ENCODE measurements at places on chromosomes 12 and 14.

DNA sequence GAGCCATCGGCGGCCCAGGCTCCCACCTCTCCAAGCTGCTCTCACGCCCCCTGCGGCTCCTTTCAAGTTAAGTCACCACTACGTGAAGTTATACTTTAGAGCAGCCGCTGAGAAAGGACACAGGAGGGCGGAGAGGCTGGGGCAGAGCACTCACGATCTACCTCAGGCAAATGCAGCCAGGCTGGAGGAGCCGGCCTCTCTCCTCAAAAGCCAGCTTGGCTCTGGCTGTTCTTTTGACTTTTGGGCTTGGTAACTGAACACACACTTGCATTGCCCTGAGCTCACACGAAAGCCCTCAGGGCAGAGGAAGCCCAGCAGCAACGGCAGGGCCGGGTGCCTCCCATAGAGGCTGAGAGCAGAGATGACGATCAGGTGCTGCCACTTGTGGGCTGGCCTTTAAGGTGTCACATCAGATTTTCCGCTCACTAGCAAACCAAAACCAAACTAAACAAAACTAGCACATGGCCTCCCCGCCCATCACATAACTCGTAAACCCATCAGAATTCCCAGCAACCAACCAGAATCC, 75.2 kb downstream of the PITPNM2 start:
- DNase-seq, result no peak

DNA sequence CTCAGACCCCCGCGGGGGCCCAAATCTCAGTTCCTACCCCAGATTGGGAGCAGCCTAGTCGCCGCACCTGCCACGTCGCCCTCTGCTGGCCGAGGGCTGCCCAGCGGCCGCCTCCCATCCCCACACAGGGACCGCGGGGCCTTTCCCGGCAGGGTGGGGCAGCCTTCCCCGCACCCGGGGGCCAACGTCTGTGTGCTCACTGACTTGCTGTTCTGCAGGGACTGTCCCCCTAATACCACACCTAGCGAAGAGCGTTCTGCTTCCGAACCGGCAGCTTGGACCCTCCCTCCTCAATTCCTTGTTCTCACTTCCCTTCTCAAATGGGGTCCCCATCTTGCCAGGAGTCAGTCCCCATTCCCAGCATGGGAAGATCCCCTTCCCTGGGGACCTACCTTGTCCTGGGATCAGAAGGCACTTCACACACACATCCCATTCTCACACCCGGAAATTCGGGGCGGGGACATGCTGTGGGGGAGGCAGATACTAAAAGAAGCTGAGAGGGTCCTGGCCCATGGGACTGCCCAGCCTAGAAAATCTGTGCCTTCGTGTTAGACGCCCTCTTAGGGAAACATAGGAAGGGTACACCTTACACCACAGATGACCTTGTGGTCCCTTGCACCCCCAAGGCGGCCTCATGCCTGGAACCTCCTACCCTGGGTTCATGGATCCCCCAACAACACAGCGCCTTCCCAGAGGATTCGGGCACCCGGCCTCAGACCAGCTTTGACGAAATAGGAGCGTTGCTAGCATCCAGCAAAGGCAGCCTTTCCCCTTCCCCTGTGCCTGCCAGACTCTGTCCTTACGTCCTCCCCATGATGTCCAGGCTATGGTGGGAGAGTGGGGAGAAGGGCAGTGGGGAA, 16.4 kb downstream of the ACVRL1 start:
- no peak for DNase-seq

- no peak for DNase-seq
Measured at GRCh38 chr12:85182699-85183098, 97.3 kb upstream of the ALX1 start.

DNA sequence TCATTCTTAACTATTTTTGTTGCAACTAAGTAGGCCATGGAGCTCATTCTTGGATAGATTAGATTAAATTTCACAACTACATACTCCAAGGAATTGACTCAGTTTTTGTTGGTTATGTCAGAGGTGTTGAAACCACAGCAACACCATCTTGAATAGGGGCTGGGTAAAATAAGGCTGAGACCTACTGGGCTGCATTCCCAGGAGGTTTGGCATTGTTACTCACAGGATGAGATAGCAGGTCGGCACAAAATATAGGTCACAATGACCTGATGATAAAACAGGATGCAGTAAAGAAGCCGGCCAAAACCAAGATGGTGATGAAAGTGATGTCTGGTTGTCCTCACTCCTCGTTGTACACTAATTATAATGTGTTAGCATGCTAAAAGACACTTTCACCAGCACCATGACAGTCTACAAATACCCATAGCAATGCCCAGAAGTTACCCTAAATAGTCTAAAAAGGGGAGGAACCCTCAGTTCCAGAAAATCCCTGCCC, 20.9 kb downstream of the DMAC2L start:
- DNase-seq, result no peak

DNA sequence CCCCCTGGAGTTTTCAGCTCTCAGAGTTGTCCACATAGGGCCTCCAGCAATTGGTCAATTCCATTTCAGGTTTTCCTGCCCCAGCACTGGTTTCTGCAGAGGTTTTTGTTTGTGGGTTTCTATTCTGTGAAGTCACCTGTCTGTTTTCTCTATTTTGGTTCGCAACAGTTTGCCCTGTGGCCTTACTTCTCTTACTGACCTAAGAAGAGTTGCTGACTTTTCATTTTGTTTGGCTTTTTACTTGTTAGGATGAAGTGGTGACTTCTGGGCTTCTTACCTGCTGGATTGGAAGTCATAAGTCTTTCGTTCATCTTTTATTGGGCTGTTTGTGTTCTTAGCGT, 196.4 kb upstream of the PARP11 start:
- no peak for DNase-seq

- no peak for DNase-seq
Measured at GRCh38 chr12:57607958-57608663, 3.1 kb upstream of the ARHGEF25 start.

- no peak for DNase-seq
Measured at GRCh38 chr14:22159957-22160356, 429.1 kb downstream of the DAD1 start.

DNA sequence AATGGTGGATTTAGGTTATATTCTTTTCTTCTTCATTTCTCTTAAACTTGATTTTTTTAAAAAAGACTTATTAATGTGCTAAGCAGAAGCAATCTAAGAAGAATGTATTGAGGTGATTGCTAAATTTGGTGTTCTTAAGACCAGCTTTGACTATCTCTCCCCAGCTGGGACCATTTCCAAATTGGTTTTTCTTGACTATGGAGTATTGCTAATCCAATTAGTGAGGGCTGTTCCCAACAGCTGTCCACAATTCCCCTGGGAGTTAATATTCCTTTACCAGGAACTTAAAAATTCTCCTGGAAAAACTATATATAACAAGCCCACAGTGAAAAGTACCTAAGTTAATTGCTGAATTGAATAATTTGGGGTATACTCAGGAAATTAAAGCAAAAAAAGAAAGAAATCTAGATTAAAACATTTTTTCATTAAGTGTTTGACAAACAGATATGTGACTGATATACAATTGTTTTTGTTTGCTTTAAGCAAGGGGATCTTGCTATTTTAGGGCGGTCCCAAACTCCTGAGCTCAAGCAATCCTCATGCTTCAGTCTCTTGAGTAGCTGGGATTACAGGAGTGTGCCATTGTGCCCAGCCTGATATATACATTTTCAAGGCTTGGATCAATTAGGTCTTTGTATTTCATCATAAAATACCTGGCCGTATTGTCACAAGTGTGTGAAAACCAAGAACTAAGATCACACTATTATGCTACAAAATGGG, 105.0 kb downstream of the FAR2 start:
- DNase-seq, result no peak

DNA sequence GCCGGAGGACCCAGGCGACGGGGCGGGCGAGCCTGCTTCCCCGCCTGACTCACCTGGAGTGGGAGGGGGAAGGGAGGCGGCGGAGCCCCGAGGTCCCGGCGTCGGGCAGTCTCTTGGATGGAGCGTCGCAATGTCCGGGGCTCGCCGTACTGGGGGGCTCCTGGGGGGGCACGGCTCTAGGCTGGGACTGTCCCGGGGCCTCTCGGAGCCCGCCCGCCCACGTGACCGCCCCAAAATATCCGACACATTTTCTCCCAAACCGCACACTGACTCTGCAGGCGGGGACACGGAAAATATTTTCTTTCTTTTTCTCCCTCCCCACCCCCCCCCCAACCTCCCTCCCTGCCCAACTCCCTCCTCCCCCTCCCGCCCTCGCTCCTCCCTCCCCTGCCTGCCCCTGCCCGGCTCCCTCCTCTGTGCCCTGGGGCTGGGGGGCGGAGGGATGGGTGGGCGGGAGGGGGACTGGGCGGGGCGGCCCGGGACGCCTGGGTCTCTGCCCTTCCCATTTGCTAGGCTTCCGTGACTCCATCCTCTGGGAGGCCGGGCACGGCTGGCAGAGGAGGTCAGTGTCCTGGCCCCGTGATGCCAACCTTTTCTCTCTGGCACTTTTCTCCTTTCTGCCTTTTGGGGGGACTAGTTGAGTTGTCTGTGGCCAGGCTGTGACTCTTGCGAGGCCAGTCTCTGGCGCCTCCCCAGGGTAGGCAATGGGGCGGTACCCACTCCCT, at the start of gene RARG:
TSS of gene RARG (minus strand) at position 289 of the 725 bp plus-strand sequence. CDS start 4,664 bp downstream, outside the sequence.
- DNase-seq, result no peak

DNA sequence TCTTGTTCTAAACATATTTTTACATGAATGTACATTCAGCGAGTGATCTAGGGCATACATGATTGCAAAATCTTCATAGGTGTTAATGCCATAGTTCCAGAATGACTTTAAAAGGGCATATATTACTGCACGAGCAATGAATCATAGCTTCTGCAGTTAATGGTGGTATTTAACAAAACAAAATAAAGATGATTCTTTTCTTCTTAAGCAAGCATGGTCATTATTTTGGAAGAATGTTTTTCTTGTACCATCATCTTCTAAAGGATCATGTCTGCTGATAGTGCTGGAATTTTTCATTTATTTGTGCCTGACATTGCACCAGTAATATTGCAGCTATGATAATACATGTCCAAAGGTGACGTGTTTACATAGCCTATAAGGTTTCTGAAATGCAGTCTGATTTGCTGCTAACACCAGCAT, 388.6 kb downstream of the CCDC91 start:
- no peak for DNase-seq

DNA sequence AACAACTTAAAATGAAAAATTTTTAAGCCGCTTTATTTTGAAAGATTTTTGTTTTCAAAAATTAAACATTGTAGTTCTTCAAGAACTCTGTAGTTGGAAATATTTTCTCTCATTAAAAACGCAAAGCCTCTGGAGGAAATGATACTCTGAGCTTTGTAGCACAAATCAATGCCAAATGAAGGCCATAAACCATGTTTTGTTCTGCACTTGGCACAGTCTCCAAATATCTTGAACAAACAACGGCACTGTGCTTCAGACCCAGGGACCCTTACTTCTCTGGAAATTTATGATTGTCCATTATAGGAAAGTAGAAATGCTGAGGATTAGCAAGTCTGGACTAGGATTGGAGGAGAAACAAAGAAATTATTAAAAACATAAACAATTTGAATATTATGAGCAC, 160.8 kb upstream of the BMP4 start:
- DNase-seq, result no peak

DNA sequence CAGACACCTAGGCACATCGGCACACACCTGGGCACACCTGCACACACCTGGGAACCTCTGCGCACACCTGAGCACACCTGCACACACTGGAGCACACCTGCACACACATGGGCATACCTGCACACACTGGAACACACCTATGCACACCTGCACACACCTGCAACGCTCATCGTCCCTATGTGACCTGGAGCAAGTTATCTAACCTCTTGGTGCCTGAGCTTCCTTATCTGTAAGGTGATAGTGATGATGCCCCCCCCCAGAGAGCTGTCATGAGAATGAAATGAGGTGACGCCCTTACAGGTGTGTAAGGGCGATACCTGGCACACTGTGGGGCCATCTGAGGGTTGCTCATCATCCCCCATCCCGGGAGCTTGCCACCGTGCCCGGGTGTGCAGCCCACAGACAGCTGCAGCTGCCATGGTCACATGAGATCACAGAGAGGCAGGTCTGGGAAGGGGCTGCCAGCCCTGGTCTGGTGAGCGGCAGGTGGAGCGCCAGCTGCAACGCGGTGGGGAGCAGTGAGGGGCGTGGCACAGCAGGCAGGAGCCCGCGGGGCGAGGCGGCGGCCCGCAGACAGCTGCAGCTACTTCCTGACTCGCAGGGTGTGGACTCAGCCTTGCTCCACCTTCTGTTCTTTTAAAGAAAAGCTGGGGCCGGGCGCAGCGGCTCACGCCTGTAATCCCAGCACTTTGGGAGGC, 59.9 kb upstream of the FBRSL1 start:
- DNase-seq, result no peak

DNA sequence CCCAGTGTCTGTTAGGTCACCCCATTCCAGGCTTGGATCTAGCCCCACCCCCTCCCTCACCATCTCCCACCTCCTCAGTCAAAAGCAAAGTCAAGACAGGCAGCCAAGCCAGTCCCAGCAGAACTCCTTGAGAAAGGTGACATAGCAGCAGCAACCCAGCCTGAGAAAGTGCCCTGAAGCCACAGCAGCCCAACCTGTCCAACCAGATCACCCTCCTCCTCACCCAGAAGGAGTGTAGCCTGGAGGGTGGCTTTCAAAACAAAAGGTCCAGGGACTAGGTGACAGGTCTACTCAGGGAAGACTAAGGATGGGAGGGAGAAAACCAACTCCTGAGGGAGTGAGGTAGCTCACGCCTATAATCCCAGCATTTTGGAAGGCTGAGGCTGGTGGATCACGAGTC, 5.2 kb downstream of the RAB15 start:
- DNase-seq, result no peak

DNA sequence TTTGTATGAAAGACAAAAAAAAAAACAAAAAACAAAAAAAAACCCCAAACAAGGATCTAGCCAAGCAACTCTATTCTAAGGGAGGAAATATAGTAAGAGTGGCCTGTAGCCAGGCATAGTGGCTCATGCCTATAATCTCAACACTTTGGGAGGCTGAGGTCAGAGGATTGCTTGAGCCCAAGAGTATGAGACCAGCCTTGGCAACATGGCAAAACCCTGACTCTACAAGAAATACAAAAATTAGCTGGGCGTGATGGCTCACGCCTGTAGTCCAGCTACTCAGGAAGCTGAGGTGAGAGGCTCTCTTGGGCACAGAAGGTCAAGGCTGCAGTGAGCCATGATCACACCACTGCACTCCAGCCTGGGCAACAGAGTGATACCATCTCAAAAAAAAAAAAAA, 47.9 kb downstream of the TMEM117 start:
- DNase-seq, result no peak

- no peak for DNase-seq
Measured at GRCh38 chr12:110203546-110203945, 77.5 kb upstream of the ATP2A2 start.

GRCh38 chr12:1250641-1251040, 259.6 kb downstream of the ERC1 start:
- no peak for DNase-seq

- DNase-seq, result no peak
Measured at GRCh38 chr12:1346126-1346525, 248.3 kb downstream of the FBXL14 start.

DNA sequence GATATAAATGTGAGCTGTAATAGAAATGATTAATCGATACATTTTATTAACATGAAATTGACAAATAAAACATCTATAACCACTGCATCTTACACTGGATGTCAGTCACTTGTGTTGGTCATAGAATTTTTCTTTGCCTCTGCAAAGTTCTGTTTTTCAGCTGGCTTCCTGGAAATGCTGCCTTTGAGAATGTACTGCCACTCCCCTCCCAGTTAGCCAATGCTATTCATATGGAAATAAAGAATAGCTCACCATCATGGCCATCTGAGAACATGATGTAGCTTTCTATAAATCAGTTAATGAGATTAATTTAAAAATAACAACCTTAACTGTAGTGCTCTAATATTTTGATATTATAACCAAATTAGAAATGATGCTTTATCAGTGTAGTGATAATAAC, 41.1 kb downstream of the SLCO1B1 start:
- DNase-seq, result no peak

GRCh38 chr12:122935318-122935717, 30.9 kb downstream of the ABCB9 start:
- no peak for DNase-seq
